ENCODE measurements at places on chromosomes 6 and 20.

GRCh38 chr6:42819803-42820511, 38.1 kb downstream of the BICRAL start:
- DNase-seq: peak; percentile 15

- DNase-seq: no peak
These were observed 9.9 kb downstream of the PAX1 start for GRCh38 chr20:21715193-21715881.

- no peak for DNase-seq
These were observed 62.9 kb downstream of the QRSL1 start for GRCh38 chr6:106692112-106692818.

DNA sequence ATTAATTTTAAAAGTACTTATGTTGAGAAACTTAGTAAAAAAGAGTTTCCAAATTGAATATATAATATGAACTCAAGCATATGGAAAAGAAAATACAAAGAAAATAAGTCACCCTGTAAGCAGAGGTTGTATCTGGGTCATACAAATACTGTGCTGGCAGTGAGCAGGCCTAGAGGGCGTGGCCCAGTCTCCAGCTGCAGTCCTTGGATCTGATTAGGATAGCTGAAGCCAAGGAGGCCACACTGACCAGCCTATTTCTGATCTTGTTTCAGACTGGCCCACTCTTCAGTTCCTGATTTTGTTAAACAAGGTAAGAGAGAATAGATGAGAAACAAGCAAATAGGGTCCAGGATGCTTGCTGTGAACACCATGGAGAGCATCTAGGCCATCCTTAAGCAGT, 228.8 kb downstream of the EPM2A start:
- DNase-seq: no peak

GRCh38 chr6:140183881-140184280, 809.4 kb upstream of the CITED2 start:
- DNase-seq: no peak

DNA sequence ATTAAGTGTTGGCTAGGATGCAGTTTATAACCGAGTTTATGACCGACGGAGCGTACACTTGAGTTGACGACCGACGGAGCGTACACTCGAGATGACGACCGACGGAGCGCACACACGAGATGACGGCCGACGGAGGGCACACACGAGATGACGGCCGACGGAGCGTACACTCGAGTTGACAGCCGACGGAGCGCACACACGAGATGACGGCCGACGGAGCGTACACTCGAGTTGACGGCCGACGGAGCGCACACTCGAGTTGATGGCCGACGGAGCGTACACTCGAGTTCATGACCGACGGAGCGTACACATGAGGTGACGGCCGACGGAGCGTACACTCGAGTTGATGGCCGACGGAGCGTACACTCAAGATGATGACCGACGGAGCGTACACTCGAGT, 119.8 kb downstream of the HUS1B start:
- no peak for DNase-seq

DNA sequence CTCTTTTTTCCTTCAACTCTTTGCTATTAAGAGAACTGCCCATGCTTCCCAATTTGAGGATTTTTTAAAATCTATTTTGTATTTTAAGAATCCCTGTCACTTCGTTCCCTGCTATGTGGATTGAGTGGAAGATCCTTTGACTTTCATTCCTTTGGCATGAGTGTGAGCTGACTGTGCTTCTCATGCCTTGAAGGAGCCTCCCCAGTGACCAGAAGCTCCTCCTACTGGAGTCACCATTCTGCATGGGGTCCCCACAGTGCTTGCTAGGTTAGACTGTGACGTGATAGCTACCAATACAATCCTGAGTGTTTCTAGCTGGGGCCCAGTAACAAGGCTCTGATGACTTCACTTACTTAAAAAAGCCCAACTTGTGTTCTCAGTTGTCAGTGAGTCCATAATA, 104.4 kb upstream of the LAMP5 start:
- DNase-seq: no peak

DNA sequence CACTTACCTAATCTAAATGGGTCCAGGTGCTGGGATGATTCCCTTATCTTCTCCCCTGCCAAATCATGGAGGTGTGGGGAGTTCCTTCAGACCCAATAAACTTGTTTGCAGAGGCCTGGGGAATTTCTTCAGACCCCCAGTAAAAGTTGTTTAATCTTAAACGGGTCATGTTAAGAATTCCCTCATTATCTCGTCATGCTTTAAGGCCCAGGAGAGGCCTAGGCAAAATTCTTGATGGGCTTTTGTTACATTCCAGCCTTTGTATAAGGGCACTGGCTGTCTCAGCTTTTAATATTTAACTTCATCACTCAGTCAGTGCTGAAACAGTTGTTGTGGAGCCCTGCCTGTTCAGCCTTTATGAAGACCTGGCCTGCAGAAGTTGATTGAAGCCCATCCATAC, 11.0 kb upstream of the SLC35B3 start:
- no peak for DNase-seq

DNA sequence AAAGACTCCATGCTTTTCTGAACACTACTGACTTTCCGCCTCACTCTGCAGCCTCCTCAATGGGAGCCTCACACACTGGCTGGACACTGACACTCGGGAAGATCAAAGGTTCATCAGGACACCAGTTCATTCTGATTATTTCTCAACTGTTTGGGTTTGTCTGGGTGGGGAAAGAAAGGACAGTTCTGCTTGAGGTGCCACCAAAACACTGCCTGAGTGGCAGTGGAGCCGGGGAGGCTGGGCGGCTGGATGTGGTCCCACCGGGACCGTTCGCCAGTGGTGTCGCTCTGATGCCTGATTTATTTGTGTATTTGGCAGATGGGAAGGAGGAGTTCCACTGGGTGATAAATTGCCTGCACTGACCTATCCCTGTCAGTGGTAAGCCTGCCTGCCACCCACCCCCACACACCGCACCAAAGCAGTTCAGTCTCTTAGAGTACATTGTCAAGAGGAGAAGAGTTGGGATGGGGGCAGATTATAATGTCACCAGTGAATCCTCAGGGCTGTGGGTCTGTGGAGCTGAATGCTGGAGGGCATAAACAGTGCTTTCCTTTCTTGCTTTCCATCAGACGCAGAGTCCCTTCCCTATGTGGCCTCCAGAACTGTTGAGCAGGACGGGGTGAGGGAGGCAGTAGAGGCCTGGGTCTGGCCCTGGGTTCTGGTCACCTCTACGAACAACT, 49.8 kb downstream of the EDN1 start:
- DNase-seq: no peak

- no peak for DNase-seq
These were observed 104.2 kb upstream of the CNKSR3 start for GRCh38 chr6:154614641-154615040.

- no peak for DNase-seq
These were observed 482.3 kb upstream of the JARID2 start for GRCh38 chr6:14763616-14764015.

- no peak for DNase-seq
These were observed 56.1 kb downstream of the SGK1 start for GRCh38 chr6:134261766-134262165.

GRCh38 chr20:664576-664975, 11.0 kb downstream of the SCRT2 start:
- no peak for DNase-seq

GRCh38 chr6:51339728-51340127, 521.1 kb downstream of the TFAP2B start:
- DNase-seq: no peak

DNA sequence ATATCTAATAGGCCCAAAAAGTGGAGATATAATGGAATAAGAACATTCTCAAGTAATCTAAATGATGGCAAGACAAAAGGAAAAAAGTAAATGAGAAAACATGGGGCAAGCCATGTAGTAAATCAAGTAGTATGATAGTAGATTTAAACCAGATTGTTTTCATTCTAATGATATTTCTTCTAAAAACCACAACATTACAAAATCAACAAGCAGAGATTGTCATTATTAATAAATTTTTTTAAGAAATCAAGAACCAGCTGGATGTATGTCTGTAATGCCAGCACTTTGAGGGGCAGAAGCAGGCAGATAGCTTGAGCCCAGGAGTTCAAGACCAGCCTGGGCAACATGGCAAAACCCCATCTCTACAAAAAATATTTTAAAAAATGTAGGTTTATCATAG, 155.0 kb downstream of the RNGTT start:
- DNase-seq: no peak

DNA sequence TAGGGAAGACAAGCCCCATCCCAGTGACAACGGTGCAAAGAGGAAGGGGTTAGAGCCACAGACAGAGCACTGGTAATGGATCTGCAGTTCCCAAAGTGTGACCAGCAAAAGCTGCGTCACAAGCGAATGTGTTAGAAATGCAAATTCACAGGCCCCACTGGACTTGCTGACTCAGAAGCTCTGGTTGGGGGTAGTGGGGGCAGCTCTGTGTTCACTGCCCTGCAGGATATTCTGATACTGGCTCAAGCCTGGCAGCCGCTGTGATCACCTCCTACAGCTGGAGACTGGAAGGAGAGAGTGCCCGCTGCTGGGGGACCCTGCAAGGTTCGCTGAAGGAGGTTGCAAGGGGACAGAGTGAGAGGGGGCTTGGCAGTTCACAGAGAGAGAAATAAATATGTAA, 179.7 kb upstream of the CDH4 start:
- DNase-seq: no peak

DNA sequence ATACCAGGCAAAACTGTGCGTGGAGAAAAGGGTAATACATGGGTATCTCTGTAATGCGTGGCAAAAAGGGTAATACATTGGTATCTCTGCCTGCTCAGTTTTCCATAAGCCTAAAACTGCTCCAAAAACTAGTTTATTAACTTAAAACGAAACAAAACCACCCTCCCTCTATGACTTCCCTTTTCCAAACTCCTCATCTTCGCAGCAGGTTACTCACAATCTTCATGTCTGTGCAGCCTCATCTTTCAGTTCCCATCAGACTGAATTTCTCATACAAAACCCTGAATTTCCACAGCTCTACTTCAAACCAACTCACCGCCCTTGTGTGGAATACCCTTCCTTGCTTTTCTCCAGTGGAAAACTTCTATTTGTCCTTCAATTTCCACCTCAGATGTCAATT, 199.4 kb downstream of the PHACTR1 start:
- peak; percentile 45 for DNase-seq

- no peak for DNase-seq
These were observed 62.2 kb downstream of the CTCFL start for GRCh38 chr20:57462781-57463180.

DNA sequence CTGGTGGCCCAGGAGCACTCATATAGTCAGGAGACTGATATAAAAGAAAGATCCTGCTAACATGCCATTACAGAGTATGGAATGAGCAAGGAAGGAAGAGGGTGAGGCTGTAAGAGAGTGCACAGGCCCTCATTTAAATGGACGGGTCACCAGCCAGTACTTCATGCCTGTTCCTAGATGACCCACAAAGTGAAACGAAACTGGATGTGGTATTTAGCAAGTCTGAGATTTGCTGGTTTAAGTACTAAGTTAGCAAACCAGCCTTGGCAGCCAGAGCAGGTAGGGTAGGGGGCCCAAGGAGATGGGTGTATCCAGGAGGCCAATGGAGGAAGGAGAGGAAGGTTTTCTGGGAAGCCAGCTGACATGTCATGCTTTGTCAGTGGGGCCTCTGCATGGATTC, 15.9 kb downstream of the NT5E start:
- no peak for DNase-seq

- DNase-seq: no peak
These were observed 102.1 kb downstream of the CEBPB start for GRCh38 chr20:50292591-50293283.

GRCh38 chr6:163571730-163572129, 157.2 kb downstream of the QKI start:
- DNase-seq: no peak

GRCh38 chr20:46784436-46785127, 75.1 kb downstream of the SLC2A10 start:
- no peak for DNase-seq

- DNase-seq: no peak
These were observed 10.6 kb downstream of the CTCFL start for GRCh38 chr20:57514273-57514751.

DNA sequence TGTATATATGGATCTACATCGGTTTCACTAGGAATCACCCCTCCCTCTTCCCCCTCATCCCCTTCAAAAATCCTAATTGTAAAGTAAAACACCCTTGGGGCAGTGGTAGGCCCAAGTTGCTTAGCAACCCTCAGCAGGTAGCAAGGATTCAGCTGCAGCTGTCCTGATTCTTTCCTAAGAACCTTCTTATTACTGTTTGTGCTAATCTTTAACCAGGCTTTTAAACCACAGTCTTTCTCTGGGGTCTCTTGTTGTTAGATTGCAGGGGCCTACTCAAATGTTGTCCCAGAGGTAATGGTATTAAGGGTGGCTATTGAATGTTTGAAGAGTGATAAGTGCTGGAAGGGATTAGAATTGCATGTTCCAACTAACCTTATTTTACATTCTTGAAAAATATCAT, 46.4 kb downstream of the PRL start:
- no peak for DNase-seq

GRCh38 chr6:12013307-12013719, 1.2 kb downstream of the HIVEP1 start:
- DNase-seq: no peak

Data from hematopoietic multipotent progenitor cell (in vitro differentiated cells).